ENCODE measurements at places on chromosomes 3 and 15.

GRCh38 chr3:102514241-102514640, 79.4 kb downstream of the ZPLD1 start:
- DNase-seq = no peak

- DNase-seq = no peak
Observed at GRCh38 chr3:192844836-192845525, 72.7 kb downstream of the MB21D2 start.

DNA sequence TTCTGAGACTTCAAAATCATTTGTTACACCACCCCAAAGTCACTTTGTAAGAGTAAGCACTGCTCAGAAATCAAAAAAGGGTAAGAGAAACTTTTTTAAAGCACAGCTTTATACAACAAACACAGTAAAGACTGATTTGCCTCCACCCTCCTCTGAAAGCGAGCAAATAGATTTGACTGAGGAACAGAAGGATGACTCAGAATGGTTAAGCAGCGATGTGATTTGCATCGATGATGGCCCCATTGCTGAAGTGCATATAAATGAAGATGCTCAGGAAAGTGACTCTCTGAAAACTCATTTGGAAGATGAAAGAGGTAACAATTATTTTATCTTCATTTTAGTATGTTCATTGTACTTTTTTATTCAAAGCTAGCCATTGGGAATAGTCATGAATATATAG, 32.6 kb downstream of the BLM start:
- DNase-seq = no peak

DNA sequence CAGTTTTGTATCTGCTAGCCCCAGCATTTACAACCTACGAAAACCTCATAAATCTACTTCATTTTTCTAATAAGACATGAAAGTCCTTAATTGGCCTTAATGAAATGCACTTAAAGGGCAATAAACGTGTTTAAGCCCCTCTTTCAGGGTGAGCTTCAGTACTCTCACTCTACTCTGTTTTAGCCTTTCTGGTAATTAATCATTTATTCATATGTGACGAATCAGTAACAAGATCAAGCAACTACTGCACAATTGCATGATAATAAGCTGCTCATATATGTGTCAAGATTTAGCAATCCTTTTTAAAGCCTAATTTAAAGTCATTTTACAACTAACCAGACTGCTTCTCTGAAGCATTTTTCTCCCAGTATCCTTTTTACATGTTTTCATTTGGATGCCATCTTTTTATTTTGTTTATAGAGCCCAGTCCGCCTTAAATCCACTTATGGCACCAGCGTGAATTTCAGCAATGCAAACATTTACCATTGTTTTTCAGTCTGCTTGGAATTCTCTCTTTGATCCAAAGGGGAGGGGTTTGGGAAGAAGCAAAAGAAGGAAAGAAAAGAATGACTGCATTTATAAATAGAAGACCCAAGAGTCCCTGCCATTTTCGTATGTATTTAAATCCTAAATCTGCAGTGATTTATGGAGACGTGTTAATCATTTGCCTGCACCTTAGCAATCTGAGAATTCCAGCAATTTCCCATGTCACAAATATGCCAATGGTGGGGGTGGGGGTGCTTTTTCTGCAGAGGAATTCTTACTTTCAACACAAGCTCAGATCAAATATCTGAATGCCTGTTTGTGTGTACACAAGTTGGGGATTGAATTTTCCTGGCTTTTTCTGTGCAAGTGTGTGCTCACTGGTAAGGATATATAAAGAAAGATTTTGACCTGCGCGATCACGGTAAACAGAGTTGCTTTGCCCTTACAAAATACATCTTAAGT, 230.8 kb upstream of the TBC1D5 start:
- peak; percentile 64 for DNase-seq

DNA sequence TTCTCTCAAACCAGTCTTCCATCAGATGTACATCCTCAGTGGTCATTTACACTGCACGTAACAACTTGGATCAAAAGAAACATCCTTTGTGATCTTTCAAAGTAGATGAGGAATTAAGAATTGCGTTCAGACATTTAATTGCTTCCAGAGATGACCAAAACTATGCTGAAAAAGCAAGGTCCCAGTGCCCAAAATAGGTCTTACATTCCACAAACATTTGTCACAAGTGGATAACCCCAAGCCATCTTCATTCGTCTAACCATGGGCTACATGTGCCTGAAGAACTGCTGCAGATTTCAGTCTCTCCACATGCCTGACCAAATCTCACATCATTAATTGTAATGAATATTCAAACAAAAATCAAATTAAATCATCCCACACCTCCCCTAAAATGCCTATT, 273.6 kb downstream of the SHOX2 start:
- DNase-seq = no peak

GRCh38 chr3:25856902-25857518, 67.1 kb downstream of the OXSM start:
- DNase-seq = peak; percentile 52

GRCh38 chr15:25427861-25428260, 11.0 kb downstream of the UBE3A start:
- no peak for DNase-seq

GRCh38 chr3:72696815-72697214, 151.4 kb downstream of the SHQ1 start:
- DNase-seq = peak; percentile 6

DNA sequence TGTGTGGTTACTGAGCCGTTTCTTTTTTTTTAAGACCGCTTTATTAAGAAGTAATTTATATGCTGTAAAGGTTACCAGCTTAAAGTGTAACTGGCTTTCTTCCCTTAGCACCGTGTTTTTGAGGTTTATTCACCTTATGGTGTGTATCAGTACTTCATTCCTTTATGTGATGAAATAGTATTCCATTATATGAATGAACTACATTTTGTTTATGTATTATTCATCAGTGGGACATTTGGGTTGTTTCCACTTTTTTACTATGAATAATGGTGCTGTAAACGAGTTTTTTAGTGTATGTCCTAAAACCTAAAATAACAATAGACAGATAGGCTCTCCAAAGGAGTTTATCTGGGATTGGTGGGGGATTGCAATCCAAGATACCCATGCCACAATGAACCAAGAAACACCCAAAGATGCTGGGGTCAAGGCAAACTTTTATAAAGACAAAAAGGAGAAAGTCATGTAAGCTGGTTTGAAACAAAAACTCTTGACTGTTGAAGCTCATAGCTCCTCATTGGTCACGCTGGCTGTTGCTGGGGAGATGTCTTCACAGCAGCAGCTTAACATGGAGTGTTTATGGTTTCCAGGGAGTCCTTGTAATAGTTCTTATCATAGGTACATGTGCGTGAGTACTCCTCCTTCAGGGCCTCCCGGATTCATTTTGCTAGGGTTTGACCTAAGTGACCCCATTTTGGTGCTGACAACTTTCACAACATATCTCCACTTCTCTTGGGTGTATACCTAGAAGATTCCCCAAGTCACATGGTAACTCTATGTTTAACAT, 16.0 kb downstream of the TM2D3 start:
- DNase-seq = no peak

GRCh38 chr15:63497642-63498467, 6.5 kb upstream of the USP3 start:
- DNase-seq = no peak

DNA sequence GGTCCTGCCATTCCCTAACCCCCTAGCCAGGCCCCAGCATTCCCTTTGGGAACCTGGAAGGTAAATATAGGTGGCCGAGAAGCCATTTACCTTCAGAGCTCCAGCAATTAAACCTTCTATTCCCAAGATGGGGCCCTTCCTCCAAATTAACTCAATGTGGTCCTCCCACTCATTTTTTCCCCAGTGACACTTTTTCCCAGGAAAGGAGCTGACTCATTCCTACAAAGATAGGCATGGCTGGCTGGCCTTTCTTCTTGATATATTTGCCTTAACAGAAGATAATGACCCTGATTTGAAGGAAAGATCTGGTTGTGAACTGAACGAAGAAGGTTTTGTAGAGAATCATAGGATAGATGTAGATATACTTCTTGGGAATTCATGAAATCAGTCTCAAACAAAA, 279.0 kb upstream of the VEPH1 start:
- DNase-seq = peak; percentile 15

GRCh38 chr3:16328124-16328523, 63.1 kb downstream of the OXNAD1 start:
- DNase-seq = no peak

GRCh38 chr15:50798684-50799083, 33.2 kb upstream of the SPPL2A start:
- peak; percentile 59 for DNase-seq

DNA sequence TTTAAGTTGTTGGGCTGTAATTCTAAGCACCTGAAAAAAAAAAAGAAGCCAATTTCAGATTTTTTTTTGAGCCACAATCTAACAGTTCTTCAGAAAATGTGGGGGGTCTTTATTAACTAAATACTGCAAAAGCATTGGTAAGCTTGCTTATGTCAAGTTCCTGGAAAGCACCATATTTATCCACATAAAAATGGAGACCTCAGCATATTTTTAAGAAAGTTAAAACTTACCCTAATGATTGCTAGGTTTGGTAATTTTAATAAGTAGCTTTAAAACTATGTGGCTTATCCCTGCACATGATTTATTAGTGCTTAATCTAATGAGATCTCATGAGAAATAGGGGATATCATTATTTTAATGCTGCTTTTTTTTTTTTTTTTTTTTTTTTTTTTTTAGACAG, 156.8 kb downstream of the USP13 start:
- no peak for DNase-seq

DNA sequence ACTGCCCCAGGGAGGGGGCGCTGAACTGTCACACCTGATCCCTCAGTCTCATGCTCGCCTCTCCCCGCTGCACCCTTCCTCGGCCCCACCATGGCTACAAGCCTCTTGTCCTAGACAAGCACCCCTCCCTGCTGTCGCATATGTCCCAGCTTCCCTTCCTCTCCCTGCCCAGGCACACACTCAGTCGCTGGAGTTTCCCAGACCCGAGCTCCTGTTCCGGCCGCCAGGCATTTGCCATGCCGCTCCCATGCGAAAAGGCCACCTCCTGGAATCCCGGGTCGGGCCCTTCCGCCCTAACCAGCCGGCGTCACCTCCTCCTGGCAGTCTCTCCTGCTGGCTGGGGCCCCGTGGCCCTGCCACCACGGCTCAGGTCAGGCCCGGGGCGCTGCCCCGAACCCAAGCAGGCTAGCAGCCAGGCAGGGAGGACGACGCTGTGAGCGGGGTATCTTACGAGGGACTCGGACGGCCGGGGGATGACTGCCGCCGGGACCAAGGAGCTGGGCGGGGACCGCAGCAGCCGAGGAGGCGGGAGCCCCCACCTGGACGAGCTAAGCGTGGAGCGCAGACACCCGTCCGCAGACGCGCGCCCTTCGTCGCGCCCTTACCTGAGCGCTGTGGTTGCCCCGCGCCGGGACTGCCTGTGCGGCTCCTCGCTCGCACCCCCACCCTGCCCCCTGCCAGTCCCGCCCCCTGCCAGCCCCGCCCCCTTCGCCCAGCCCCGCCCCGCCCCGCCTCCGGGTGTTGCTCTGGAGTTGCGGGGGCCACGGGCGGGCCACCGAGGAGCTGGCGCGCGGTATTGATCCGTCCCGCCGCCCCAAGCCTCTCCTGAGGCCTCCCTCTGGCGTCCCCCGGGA, at the start of gene ALS2CL:
ALS2CL (minus strand) TSS at position 642 of the 854 bp plus-strand sequence. CDS start 4,239 bp downstream, outside the sequence.
- peak; percentile 81 for DNase-seq

- DNase-seq = no peak
Observed at GRCh38 chr3:167895684-167896083, 160.2 kb downstream of the SERPINI1 start.

DNA sequence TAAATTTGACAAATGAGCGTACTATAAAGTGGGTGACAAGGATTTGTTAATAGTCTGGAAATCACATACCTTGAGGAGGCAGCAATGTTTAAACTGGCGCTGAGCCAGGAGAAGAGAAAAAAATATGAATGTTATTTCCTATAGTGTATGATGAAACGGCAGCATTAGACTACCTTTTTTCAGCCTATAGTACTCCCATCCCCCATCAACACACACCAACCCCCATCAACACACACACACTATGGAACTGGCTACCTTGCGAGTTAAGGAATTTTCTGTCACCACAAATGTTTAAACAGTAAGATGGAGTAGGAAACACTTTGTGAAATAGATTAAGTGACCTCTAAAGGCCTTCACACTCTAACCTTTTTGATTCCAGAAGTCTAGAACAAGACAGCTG, 46.8 kb upstream of the ZCWPW2 start:
- no peak for DNase-seq

DNA sequence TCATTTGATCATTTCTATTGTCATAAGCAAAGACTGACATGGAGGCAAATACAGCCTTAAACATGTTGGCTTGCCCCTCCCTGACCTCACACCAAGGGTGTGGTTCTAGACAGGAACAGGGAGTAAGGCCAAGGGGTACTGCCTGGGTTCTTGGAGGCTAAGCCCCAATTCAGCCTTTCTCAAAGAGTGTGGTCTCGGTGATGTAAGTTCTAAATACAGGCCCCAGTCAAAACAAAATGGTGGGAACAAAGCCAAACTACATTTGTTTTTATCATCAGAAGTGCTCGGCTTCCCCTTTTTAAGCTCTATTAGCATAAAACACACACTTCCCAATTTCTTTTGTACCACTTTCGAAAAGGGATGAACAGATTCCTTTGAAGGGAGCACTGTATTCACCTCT, 129.5 kb downstream of the ATP8B4 start:
- DNase-seq = no peak

DNA sequence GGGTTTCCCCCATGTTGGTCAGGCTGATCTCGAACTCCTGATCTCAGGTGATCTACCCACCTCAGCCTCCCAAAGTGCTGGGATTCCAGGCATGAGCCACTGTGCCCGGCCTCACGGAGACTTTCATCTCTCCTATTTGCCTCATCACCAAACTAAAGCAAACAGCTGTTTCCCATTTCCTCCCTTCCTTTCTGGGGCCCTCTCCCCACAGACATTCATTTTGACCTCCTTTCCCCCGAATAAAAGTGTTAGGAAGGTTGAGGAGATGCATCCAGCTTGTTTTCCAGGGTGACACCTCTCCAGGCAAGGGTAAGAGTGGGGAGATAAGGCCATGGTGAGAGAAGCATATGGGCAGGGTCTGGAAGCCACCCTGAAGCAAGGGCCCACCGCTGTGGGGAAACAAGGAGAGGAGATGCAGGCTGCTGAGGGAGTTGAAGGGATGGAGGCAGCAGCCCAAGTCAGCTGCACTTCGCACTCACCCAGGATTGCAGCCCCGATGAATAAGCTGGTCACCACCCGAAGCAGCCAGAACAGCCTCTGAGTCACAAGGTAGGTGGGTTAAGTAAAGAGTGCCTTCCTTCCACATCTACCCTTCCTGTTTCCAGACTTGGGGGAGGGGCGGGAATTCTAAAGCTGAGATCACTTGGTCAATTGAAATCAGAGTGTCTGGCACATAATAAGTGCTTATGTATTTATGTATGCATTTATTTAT, 7.7 kb downstream of the DUOXA2 start:
- DNase-seq = peak; percentile 93

- DNase-seq = no peak
Observed at GRCh38 chr15:70835415-70835814, 18.5 kb downstream of the LARP6 start.

Measured in kidney tubule cell (primary cell).